ENCODE measurements at places on chromosomes 6 and 20.

- no peak for DNase-seq
Observed at GRCh38 chr6:133585978-133586377, 302.9 kb upstream of the TCF21 start.

GRCh38 chr6:25147223-25147622, 132.0 kb upstream of the CARMIL1 start:
- no peak for DNase-seq

DNA sequence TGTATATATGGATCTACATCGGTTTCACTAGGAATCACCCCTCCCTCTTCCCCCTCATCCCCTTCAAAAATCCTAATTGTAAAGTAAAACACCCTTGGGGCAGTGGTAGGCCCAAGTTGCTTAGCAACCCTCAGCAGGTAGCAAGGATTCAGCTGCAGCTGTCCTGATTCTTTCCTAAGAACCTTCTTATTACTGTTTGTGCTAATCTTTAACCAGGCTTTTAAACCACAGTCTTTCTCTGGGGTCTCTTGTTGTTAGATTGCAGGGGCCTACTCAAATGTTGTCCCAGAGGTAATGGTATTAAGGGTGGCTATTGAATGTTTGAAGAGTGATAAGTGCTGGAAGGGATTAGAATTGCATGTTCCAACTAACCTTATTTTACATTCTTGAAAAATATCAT, 46.4 kb downstream of the PRL start:
- no peak for DNase-seq

DNA sequence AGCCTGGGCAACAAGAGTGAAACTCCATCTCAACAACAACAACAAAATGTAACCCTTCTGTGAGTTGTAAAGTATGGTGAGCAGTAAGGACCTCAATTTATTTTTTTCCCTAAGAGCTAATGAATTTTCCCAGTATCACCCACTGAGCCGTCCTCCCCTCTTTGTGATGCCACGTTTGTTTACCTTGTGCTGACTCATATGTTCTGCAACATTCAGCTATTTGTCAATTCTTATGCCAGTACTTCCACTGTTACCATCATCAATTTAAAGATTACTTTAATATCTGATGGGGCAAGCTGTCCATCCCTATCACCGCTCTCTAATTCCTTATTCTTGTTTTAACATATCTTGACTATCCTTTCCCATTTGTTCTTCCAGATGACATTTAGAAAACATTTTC, 37.5 kb downstream of the MAK start:
- peak; percentile 4 for DNase-seq

GRCh38 chr6:66423047-66423446, 716.0 kb upstream of the EYS start:
- DNase-seq: no peak

DNA sequence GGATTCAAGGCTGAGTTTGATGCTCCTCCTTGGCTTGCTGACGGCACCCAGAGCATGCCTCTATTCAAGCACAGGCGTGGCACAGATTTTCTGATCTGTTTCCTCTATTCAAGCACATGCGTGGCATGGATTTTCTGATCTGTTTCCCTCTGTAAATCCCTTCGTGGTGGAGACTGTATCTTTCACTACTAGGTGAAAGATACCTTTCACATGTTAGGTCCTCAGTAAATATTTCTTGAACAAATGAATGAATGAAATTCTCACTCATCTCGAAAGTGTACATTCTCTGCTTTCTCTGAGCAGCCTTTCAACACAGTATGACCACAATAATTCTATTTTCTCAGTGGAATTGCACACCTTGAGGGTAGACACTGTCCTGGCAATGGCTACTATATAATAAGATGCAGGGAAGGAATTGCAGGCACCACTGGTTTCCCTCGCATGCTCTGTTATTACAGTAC, 72.6 kb upstream of the F13A1 start:
- no peak for DNase-seq

DNA sequence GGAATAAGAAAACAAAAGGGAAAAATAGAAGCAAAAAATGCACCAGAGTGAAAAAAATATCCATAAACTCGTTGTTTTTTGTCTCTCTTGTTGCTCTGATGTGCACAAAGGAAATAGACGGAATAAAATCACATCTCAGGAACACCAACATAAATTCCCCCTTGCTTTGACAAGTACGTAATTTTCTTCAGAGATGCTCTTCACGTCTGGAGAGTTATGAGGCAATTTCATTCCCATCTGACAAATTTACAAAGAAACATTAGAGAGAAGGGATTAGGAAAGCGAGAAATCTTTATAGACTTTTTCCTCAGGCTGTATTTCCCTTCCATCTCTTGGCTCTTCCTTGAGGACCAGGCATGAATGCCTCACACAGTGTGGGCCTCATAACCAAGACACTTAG, 250.1 kb upstream of the ZFP64 start:
- DNase-seq: no peak

DNA sequence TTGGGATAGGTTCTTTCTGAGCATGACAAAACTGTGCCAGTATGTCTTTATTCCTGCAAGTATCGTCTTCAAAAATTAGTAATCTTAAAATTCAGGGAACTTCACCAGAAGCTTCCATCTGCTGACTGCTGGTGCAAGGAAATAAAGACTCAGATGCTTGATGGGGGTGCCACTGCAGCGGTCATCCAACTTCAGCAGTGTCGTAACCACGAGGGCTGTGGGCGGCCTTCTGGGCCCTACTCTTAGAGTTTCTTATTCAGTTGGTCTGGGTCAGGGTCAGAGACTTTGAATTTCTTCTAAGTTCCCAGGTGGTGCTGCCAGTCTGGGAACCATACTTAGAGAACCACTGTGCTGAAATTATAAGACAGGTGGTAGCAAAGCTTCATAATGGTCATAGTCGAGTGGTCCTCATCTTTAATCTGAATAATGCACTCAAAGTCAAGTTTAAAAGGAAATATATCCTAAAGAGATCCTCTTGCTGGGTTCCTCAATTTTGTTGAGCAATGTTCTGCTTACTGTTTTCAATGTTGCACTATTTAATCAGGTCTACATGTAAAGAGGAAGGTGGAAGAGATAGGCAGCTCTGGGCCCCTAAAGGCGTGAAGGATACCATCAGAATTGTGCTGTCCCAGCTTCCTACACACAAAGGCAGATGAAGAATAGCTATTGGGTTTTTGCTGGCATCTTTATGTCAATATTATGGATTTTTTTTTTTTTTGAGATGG, 165.4 kb upstream of the GMDS start:
- no peak for DNase-seq

DNA sequence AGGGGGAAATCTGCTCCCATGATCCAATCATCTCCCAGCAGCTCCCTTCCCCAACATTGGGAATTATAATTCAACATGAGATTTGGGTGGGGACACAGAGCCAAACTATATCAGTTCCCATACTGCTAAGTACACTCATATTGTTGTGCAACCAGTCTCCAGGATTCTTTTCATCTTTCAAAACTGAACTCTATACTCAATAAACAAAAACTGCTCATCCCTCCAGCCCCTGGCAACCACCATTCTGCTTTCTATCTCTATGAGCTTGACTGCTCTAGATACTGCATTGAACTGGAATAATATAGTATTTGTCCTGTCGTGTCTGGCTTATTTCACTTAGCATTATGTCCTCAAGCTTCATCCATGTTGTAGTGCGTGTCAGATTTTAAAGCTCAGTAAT, 42.9 kb downstream of the STX11 start:
- no peak for DNase-seq

DNA sequence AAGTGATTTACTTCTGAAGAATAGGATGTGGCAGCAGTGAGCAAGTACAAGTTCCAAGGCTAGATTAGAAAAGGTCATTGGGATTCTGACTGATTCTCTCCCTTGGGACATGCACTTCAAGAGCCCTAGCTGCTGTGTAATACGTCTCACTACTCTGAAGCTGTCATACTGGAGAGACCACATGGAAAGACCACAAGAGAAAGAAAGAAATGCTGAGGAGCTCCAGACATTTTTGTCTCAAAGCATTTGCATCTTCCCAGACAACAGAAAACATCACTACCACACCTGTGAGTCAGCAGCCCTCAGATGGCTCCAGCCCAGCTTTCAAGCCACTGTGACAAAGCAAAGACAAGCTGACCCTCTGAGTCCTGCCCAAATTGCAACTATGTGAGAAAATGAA, 20.7 kb downstream of the TENT5A start:
- DNase-seq: no peak

- no peak for DNase-seq
Observed at GRCh38 chr20:10669843-10670446, 3.9 kb downstream of the JAG1 start.

DNA sequence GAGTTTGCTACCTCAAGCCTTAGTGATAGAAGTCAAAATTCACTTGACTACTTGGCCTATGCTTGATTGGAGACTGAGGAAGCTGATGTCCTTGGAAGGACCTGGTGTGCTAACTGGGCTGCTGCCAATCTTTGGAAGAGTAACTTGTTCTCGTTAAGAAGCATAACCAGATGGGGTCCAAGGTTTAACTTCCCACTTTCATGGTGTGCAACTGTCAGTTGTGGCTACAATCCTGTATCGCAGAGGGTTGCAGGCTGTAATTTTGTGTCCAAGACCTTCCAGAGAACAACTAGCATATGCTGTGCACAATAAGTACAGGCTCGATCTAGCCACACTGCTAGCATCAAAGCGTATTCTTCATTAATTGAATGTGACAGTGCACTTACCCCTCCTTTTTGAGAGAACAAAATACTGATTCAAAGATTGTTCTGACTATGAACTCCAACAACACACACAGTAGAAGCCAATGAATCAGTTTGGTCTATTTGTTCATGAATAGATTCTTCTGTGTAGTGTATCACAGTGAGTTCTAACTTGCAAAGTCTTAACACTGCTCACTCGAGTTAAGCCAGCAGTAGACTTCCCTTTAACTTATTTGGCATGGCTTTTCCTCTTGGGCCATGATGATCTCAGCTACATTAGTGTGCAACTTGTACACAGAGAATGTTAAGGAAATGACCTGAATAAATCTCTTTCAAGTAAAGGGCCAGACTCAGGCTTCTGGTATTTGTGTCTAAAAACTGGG, 15.8 kb upstream of the PLCB1 start:
- DNase-seq: no peak

GRCh38 chr6:91600561-91600960, 1013.7 kb upstream of the MAP3K7 start:
- DNase-seq: no peak

DNA sequence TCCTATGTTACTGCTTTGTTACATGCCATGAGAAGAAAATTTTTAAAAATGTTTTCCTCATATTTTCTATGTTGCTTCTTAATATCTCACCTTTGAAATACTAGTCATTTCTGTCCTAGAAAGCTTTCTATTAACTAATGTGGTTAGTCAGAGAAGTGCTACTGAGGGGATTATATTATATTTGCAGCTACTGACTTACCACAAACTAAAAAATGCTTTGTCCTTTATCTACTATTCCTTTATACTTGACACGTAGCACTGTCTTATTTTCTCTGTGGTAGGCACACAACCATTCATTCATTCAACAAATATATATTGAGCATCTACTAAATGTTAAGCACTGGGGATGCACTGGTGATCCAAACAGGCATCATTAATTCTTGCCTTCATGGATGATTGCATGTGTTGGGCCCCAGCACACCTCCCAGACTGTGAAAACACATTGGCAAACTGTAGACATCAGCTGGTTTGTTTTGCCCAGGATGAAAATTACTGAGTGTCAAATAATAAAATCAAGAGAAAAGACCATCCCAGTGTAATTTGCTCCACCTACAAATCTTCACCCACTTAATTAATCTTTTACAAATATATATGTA, 10.7 kb upstream of the MLIP start:
- DNase-seq: no peak

- DNase-seq: no peak
Observed at GRCh38 chr6:127435626-127436220, 23.5 kb downstream of the KIAA0408 start.

DNA sequence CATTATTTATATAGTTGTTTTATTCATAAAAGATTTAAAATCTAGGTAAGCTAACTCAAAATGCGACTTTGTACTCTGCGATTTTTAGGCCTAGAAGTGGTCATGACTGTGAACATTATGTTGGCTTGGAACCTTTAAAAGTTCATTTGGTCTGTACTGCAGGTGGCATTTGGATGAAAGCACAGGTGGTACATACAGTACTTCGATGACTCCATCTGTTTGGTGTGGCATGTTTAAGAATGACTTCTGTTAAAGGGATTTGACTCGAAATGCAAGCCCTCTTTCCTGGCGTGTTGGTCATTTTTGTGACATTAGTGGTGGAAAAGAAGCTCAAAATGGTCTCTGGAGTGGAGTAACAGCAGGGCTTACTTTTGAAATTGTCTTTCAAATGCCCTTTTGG, 118.1 kb downstream of the UST start:
- DNase-seq: no peak

DNA sequence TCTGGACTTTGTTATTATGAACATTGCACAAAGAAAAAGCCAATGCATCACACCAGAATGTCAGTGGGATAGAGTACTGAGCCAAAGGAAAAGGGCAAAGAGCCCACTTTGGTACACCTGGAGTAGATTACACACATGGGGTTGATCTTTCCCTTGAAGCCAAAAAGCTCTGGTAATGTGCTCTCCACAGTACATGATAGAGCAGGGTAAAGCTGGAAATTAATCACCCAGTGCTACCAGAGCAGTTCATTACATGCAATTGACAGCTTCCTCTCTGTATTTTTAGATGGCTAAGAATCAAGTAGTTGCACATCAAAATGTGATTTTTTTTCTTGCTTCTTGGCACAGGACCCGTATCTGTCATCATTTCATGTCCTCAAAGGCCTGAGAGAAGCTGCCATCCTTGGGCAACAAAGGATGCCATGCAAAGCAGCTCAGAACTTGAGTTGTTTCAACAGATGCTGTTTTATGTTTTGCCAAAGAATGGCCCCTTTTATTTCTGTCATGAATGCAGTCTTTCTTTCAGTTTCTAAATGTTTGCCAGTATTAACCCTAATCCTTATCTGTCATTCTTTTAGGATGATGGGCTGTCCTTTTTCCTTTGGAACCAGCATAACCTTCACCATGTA, 88.1 kb downstream of the HDGFL1 start:
- peak; percentile 95 for DNase-seq

DNA sequence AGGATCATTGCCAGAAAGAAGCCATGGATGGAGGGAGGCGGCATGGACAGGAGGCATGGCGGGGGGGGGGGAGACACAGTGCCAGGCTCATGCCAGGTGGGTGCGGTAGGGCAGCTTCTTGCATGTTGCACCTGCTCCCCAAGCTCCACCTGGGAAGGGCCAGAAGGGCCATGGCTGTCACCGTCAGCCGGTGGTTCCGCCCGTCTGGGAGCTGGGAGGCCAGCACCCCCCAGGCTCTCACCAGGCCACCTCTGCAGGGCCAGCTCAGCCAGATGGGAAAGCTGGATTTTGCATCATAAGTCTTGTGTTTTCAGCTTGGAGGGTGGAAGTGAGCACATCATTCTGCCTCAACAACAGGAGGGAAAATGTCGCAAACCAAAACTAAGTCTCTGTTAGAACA, 404.7 kb downstream of the TAF4 start:
- DNase-seq: no peak

- no peak for DNase-seq
Observed at GRCh38 chr6:128158496-128158895, 257.6 kb upstream of the THEMIS start.

Data from NCI-H446 treated with DMSO at 0.1 percent for 48 hours (cell line).